ENCODE measurements at places on chromosomes 6 and 20.

- no peak overlapping the region for H3K4me3 ChIP-seq
- H3K36me3 ChIP-seq: no peaks in the 10 kb centered on the region
- H3K4me1 ChIP-seq: no peaks in the 10 kb centered on the region
- H3K27ac ChIP-seq: no peak overlapping the region
- H3K27me3 ChIP-seq: no peaks in the 10 kb centered on the region
These were observed 223.6 kb downstream of the KIF16B start for GRCh38 chr20:16349523-16350260.

GRCh38 chr20:45459606-45460005 is 9.9 kb upstream of the WFDC2 start:
- H3K36me3 ChIP-seq: no peaks in the 10 kb centered on the region
- H3K27me3 ChIP-seq: no peaks in the 10 kb centered on the region
- no peak overlapping the region for H3K27ac ChIP-seq
- DNase-seq: peak; percentile 22
- no peak overlapping the region for H3K4me3 ChIP-seq
- H3K4me1 ChIP-seq: no peaks in the 10 kb centered on the region

GRCh38 chr6:112086744-112087135 is 542 bp downstream of the TUBE1 start:
- H3K4me3 ChIP-seq: peak overlapping the region; percentile 96
- peaks cover 5% of the 10 kb centered on the region for H3K36me3 ChIP-seq
- H3K4me1 ChIP-seq: no peaks in the 10 kb centered on the region
- H3K27ac ChIP-seq: peak overlapping the region; percentile 85

GRCh38 chr6:151213352-151213751 is 26.4 kb upstream of the AKAP12 start:
- H3K4me1 ChIP-seq: no peaks in the 10 kb centered on the region
- H3K27ac ChIP-seq: no peak overlapping the region
- no peaks in the 10 kb centered on the region for H3K27me3 ChIP-seq
- no peaks in the 10 kb centered on the region for H3K36me3 ChIP-seq
- DNase-seq: no peak

DNA sequence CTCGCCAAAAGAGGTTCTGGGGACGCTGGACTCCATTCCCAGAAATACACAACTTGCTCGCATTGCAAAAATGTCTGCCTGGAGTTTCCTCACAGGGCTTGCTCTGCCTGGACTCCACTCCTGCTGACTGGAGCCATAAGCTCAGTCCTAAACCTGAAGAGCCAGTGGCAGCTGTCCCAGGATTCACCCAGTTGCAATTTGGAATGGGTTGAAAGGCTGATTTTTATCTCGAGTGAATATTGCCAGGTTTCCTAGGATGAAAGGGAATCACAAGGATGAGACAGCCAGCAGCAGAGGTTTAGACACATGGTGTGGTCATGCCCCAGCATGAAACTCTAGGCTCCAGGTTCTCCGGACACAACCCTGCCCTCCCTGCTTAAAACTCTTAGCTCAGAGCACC is 223.3 kb downstream of the BMP7 start:
- H3K4me3 ChIP-seq: no peak overlapping the region
- H3K4me1 ChIP-seq: no peaks in the 10 kb centered on the region
- no peak overlapping the region for H3K27ac ChIP-seq
- peaks cover 36% of the 10 kb centered on the region for H3K27me3 ChIP-seq

DNA sequence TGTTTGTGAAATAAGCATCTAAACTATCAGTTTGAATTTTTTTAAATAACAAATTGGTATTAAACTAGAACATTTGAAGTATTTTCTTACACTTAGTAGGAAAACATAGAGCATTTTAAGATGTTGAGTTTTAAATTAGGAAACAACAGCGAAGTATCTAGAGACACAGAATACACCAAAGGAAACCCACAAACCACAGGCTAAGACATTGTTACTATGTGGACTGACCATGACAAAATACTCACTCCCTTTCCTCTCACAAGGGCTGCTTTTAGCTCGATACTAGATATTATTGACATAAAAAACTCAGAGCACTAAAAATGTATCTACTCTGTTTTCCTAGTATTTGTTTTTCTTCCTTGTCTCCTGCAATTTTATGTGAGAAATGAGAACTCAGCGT is 266.0 kb upstream of the CITED2 start:
- H3K36me3 ChIP-seq: no peaks in the 10 kb centered on the region
- H3K4me3 ChIP-seq: peak overlapping the region; percentile 57
- H3K27me3 ChIP-seq: no peaks in the 10 kb centered on the region
- H3K27ac ChIP-seq: peak overlapping the region; percentile 69
